SK-N-SH (cell line): ENCODE measurements at places on chromosomes 2 and 18. TPM values are rescaled to one million over a fixed set of nuclear protein-coding genes. Genes with fewer than 3 reads are reported as not detected.

DNA sequence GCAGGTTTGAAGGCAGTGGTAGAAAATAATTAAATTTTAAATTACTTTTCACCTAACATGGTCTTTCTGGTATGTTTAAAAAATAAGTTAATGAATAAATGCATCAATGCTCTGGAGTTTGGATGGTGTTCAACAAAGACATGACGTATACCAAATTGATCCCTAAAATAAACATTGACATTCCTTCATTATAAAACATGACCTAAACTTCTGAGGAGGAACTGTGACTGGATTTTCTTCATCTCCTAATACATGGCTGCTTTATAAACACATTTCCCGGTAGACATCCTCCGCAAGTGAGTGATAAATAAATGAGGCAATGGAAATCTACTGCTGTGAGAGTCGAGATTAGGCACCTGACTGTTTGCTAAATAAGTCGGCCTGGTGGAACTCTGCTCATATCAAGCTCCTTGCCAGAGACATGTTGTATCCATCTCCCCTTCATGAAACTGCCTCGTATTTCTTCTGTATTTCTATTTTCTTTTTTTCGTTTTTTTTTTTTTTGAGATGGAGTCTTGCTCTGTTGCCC is 362.3 kb downstream of the RNF144A start:
- no peak for DNase-seq
- H3K27ac ChIP-seq = no peak overlapping the region
- no peaks in the 10 kb centered on the region for H3K36me3 ChIP-seq
- no peaks in the 10 kb centered on the region for H3K4me1 ChIP-seq
- no peaks in the 10 kb centered on the region for H3K27me3 ChIP-seq
- H3K4me3 ChIP-seq = no peak overlapping the region

DNA sequence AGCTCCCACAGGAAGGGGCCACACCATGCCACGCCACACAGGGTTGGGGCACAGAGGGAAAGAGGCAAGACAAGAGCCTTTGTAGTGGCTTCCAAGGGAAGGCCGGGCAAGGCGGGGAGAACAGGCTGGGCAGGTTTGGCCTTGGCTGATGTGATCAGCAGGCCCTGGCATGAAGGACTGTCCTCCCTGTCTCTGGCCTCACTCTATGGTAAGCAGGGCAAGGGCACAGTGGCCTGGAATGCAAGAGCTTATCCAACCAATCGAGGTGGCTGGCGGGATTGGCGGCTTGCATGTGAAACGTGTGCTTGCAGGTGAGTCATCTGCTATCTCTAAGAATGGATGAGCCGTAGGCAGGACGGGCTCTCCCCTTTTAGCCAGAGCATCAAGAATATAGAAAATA is 6.4 kb upstream of the ATP9B start:
- no peak for DNase-seq
- H3K36me3 ChIP-seq = no peaks in the 10 kb centered on the region

Gene CCDC68
- polyA plus RNA-seq = not detected in 2 replicates

GRCh38 chr2:169752752-169753151 is 19.1 kb downstream of the KLHL23 start:
- H3K36me3 ChIP-seq = peaks cover 3% of the 10 kb centered on the region
- H3K27ac ChIP-seq = no peak overlapping the region
- H3K4me1 ChIP-seq = no peaks in the 10 kb centered on the region
- H3K4me3 ChIP-seq = no peak overlapping the region
- no peak for DNase-seq
- H3K27me3 ChIP-seq = no peaks in the 10 kb centered on the region

- H3K36me3 ChIP-seq = no peaks in the 10 kb centered on the region
- DNase-seq = no peak
- no peak overlapping the region for H3K27ac ChIP-seq
These were observed 339.4 kb downstream of the DCC start for GRCh38 chr18:52679354-52679753.
